ENCODE measurements at places on chromosomes 3 and 15.

DNA sequence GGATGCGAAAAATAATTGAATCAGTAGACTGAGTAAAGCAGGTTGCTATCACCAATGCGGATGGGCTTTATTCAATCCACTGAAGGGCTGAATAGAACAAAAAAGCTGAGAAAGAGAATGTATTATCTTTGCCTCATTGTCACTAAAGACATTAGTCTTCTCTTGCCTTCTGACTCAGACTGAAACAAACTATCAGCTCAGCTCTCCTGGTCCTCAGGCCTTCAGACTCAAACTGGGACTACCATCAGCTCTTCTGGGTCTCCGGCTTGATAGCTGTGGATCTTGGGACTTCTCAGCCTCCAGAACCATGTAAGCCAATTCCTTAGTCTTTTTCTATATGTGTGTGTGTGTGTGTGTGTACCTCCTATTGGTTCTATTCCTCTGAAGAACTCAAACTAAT is 12.6 kb downstream of the IFT57 start:
- DNase-seq = no peak

DNA sequence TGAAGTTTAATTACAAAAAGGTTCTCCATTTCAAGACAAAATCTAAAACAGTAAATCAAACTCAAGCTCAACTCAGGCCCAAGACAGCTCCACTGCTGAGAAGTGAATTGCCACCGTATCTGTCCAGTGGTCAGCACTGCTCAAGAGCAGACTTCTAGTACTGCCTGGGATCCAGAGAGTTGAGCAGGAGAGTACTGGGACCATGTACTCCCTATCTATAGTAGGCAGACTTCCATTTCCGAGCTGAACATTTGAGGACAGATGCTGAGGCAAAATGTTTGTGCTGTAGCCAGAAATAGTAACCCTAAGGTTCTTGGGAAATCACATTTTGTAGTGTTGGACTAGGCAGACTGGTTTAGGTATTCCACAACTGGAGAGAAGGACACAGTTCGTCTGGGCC is 44.1 kb downstream of the MRPL3 start:
- no peak for DNase-seq

GRCh38 chr3:177238686-177239216 is 41.5 kb upstream of the TBL1XR1 start:
- no peak for DNase-seq

DNA sequence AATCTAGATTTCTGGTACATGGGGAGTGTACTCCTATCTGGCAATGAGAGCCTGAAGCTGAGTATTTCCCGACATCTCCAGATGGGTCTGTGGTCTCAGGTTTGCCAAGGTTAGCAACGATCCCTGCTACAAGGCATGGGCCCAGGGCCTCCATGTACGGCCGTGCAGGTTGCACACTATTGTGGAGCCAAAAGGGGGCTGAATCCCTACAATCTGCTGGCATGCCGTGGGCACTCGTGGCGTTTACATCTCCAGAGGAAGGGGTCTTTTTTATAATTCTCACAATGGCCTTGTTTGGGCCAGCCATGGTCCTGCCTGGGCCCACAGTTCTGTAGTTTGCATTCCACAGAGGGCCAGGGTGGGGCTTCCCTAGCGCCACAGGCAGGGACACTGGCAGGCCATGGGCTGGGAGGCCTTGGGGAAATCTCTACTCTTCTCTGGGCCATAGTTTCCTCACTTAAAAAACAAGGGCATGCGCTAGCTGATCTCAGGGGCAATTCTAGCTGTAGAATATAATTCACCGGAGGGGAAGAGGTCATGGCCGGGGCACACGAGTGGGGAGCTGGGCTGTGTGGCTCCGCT is 68.9 kb upstream of the TLE3 start:
- no peak for DNase-seq

DNA sequence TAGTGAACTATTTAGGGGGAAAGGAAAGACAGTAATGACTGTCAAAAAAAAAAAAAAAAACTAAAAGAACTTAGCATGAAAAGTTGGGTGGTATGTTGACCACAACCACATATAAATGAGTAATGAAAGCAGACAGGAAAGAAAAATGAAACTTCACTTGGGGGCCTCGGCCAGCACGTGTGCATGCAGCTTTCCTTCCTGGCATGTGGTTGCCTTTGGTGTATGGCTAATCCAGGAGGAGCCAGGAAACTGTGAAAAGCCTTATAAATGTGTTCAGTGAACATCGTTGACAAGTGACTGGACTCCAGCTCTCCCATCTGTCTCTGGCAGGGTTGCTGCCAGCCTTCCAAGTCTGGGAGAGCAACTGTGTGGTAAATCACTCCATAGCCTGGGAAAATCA is 195.1 kb downstream of the DTWD1 start:
- no peak for DNase-seq

DNA sequence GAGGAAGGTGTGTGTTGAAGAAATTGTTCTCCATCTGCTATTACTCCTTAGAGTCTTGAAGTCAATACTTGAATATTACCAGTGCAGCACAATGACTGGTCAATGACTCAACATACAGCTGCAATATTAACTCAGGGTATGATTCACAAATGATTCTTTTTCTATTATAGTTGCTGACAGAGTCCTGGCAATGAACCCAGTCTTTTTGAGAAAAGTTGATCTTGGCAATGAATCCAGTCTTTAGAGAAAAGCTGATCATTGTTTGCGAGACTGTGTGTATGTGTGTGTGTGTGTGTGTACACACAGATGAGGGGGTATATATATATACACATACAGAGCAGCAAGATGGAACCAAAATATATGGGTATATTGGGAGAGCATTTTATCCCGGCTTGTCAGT is 315.1 kb downstream of the ZNF385D start:
- DNase-seq = no peak

DNA sequence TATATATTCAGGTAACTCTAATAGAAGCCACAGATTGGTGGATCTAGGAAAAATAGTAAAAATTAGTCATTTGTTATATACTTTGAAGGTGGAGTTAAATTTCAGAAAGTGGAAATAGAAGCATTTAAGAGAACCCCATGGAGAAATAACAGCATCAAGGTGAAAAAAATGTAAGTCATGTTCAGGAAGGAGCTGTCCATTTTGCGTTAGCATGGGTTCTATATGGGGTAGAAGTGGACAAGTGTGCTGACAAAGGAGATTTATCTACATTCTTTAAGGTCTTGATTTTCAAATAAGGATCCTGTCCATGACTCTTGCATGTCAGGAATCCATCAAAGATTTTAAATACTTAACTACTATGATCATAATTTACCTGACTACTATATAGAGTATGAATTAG is 50.2 kb upstream of the ROBO1 start:
- DNase-seq = no peak

DNA sequence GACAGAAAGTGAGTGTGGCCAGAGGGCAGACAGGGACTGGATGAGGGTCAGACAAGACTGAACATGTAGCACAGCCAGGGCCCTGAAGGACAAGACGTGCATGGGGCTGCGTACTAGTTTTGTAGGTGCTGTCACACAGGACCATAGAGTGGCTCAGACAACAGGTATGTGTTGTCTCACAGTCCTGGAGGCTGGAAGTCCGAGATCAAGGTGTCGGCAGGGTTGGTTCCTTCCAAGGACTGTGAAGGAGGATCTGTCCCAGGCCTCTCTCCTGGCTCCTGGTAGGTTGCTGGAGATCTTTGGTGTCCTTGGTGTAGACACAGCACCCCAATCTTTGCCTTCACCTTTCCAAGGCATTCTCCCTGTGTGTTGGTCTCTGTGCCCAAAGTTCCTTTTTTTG is 136.4 kb downstream of the SRGAP3 start:
- no peak for DNase-seq

DNA sequence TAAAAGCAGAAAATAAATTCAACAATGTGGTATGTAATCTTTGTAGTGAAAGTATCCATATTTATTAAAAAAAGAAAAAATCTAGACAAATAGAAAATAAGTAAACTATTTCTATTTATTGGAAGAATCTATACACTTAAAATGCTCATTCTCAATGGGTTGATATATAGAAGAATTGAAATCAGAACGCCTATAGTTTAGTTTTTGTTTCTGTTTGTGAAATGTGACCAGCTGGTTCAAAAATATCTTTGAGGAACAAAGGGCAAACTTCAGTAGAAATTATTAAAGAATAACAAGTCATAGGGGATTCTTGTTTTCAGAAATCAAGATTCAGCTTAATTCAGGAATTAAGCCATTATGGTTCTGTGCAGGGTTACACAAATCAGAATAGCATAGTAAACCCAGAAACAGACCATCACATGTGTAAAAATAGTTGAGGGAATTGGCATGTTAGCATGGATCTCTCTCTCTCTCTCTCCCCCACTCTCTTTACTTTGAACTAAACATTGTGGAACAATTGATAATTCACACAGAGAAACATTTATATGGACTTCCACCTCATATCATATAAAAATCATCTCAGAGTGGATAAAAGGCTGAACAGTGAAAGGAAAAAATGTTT is 134.0 kb downstream of the CHL1 start:
- no peak for DNase-seq

GRCh38 chr3:88032245-88032644 is 26.6 kb downstream of the CGGBP1 start:
- DNase-seq = no peak

- no peak for DNase-seq
Measured at GRCh38 chr3:155876503-155876902, 6.1 kb downstream of the GMPS start.

DNA sequence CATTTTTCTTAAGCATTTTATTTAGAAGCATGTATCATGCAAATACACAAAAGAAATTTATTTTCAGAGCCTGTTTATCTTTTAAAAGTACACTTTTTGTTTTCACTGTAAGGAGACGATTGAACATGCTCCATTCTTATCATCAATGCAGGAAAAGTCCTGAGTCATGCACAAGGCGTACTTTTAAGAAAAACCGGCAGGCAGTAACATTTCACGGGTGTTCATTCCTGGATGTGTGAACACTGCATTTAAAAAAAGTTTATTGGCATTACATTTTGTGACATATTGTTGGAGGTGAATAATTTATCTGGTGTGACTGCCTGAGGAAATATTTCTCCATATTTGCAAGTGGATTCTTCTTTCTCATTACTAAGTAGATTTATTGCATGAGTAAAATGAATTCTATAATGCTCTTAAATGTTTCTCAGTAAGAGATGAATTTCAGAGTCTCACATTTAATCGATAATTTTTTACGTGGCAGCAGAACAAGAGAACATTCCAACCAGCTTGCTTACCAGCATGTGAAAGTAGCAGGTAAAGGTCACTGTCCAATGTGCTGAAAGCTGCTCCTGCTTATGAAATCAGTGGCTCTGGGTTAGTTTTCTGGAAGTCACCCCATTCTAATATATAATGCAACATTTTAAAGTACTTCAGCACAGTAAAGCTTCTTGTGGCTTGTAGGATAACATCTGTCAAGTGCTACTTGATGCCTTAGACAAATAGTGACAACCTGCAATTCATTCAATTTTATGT is 87.0 kb downstream of the SV2B start:
- no peak for DNase-seq

GRCh38 chr3:117979466-117979865 is 1055.2 kb downstream of the IGSF11 start:
- no peak for DNase-seq

GRCh38 chr3:185207931-185208746 is 45.7 kb downstream of the EHHADH start:
- DNase-seq = no peak

GRCh38 chr15:60644903-60645302 is 166.0 kb upstream of the ICE2 start:
- DNase-seq = no peak

DNA sequence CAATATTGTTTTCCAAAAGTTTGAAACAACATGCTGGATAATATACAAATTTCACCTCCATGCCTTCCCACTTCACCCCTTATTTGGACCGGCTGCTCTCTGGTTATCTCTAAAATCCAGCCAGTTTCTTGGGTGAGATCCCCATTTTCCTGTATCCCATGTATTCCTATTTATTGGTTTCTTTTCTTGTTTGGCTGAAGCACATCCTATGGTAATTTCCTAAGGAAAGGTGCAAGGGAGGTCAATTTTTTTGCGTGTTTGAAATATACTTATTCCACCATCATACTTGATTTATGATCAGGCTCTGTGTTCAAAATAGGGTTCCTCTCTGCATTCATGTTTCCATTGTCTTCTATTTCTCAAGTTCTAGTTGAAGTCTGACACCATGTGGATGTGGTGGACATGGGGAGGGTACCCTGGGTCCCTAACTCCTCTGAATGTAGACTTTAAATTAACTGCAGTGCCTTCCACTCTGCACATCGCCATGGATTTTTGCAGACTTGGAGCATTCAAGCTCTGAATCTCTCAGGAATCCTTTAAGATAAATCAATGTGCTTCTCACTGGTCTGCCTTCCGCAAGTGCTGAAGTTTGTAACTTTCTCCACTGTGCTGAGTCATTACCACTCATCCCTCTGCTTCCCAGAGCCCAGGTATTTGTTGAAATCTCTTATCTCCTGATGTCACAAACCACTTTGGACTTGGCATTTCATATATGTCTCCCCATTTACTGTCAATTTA is 52.1 kb upstream of the TLE3 start:
- no peak for DNase-seq

DNA sequence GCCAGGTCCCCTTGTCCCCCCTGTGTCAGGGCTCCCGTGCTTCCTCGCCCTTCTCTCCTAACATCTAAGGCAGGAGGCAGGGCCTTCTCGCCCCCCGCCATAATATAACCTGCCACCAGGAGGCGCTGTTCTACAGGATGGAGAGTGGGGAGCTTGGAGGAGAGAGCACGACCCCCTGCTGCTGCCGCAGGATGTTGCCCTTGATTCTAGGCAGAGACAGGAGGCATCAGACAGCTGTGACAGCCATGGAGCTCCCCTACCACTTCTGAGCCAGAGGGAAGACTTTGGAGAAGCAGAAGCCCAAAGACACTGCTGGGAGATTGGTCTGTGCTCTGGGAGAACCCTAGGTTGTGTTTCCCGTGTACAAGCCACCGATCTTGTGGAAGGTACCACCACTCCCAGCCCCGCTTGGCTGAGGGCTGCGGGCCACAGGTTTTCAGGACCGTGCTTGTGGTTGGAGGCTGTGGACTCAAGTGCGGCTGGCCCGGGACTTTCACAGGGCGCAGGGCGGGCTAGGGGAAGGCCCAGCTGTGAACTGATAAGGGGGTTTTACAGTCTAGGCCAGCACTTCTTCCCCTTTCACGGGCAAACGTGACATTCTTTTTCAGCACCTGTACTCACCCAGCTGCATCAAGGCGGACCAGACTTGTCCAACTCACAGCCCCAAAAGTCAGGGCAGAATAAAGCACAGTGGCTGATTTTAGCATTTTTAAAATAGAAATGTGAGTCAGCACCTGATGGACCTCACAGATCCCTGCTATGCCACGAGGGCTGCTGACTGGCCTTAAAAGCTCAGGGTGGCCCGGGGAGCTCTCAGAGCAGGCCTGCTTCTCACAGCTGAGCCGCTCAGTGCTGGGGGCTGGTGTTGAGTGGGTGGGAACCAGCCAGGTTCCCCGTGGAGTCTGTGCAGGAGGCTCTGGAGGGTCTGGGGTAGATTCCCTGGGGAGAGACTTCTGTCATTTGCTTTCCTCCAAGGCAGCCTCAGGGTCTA is 2.6 kb upstream of the TIGIT start:
- peak; percentile 91 for DNase-seq

GRCh38 chr15:67570875-67571647 is 28.6 kb downstream of the MAP2K5 start:
- no peak for DNase-seq

GRCh38 chr15:60830479-60830878 is 351.5 kb upstream of the ICE2 start:
- no peak for DNase-seq

- no peak for DNase-seq
Measured at GRCh38 chr15:90029024-90029423, 27.9 kb downstream of the ZNF710 start.

GRCh38 chr3:50503504-50504342 is at the start of gene CACNA2D2:
TSS of gene CACNA2D2 (minus strand) at chr3:50503634. CDS start at chr3:50503423, 211 bp downstream.
- peak; percentile 57 for DNase-seq
